ENCODE measurements at places on chromosomes 13 and 19.

GRCh38 chr13:79901336-79901735 is 420.4 kb downstream of the NDFIP2 start:
- no peak overlapping the region for H3K27ac ChIP-seq
- H3K4me1 ChIP-seq = no peaks in the 10 kb centered on the region
- H3K27me3 ChIP-seq = no peaks in the 10 kb centered on the region

DNA sequence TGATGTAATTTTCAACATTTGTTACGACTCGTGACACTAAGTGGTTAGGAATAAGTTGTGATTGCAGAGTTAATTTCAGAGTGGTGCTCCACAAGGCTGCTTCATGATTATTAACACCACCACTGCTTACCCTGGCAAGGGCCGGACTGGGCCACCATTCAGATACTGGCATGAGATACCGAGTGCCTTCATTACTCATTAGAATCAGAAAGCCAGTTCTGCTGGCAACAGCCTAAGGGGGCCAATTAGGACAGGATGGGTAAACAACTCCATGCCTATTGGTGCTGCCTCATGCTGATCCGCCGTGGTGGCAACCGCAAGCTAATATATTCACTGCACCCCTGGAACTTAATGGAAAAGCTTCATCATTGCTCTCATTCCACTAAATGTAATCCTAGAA is 575.1 kb downstream of the EFNB2 start:
- no peaks in the 10 kb centered on the region for H3K36me3 ChIP-seq
- H3K4me1 ChIP-seq = no peaks in the 10 kb centered on the region
- no peak overlapping the region for H3K27ac ChIP-seq
- no peaks in the 10 kb centered on the region for H3K27me3 ChIP-seq
- no peak for DNase-seq

GRCh38 chr19:16836115-16837034 is 7.2 kb downstream of the SIN3B start:
- no peak overlapping the region for H3K4me3 ChIP-seq
- no peaks in the 10 kb centered on the region for H3K4me1 ChIP-seq
- no peak overlapping the region for H3K27ac ChIP-seq
- peaks cover 38% of the 10 kb centered on the region for H3K36me3 ChIP-seq
- H3K27me3 ChIP-seq = no peaks in the 10 kb centered on the region
- no peak for DNase-seq

DNA sequence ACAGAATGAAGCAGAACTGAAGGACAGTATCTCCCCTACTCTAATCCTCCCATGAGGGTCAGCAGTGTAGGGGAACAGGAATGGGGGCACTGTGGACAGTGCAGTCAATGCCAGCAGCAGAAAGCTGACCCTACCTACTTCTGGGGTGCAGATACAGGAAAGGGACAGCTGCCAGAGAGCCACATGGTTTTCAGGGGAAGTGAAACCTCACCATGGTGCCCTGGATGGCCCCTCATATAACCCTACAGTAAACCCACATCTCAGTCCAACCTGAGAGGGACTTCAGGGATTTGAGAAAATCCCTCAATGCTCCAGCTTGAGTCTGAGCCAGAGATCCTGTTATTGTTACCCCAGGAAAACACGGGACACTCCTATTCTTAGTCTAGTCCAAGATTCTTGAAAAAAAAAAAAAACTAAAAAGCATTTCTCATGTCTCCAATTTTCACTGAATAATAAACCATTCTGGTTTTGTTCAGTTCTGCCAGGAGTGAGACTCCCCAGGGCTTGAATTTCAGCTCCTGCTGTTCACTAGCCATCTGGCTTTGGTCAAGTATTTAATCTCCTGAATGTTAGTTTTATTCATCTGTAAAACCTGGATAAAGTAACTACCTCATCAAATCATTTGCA is 511.6 kb upstream of the ARGLU1 start:
- H3K4me3 ChIP-seq = no peak overlapping the region
- DNase-seq = no peak
- H3K4me1 ChIP-seq = no peaks in the 10 kb centered on the region
- H3K27me3 ChIP-seq = no peaks in the 10 kb centered on the region

DNA sequence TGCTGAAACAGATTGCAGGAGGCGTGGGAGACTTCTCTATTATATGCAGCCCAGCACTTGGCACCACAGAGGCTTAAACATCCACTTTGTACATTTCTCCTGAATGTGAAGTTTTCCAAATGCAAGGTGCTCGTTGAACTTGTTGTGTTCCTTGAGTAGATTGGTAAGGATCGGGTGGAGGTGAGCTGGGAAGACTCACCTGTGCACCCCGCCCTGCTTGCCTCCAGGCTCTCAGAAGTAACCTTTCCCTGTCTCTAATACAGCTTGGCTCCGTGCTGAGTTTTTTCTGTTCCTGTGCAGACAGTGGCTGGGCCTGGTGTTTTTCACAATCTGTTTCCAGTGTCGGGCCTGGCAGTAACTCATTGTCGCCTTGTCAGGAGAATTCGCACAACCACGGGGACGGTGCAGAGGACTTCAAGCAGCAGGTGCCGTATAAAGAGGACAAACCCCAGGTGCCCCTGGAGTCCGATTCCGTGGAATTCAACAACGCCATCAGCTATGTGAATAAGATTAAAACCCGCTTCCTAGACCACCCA is 12.3 kb downstream of the SIN3B start:
- H3K4me1 ChIP-seq = no peaks in the 10 kb centered on the region
- peaks cover 41% of the 10 kb centered on the region for H3K36me3 ChIP-seq
- no peak overlapping the region for H3K27ac ChIP-seq
- DNase-seq = no peak
- H3K27me3 ChIP-seq = no peaks in the 10 kb centered on the region

DNA sequence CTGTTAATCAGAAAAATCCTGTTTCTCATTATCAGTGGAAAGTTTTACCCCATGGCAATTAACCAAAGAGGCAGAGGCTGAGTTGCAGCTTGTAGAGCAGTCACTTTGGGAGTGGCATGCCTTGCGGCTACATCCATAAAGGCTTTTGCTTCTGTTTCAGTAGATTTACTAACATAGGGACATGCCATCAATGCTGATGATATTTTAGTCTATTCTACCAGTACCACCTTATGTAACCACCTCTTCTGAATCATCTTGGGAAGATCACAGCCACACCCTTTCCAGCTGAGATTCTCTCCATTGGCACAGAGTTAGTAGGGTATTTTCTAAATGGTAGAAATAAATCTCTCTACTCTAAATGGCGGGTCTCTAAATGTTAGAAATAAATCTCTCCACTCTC is 37.5 kb downstream of the POSTN start:
- H3K36me3 ChIP-seq = no peaks in the 10 kb centered on the region
- H3K27me3 ChIP-seq = no peaks in the 10 kb centered on the region

GRCh38 chr19:18507021-18507726 is 14.7 kb downstream of the ELL start:
- H3K27me3 ChIP-seq = no peaks in the 10 kb centered on the region
- H3K4me3 ChIP-seq = no peak overlapping the region
- H3K4me1 ChIP-seq = peaks cover 88% of the 10 kb centered on the region
- no peaks in the 10 kb centered on the region for H3K36me3 ChIP-seq

DNA sequence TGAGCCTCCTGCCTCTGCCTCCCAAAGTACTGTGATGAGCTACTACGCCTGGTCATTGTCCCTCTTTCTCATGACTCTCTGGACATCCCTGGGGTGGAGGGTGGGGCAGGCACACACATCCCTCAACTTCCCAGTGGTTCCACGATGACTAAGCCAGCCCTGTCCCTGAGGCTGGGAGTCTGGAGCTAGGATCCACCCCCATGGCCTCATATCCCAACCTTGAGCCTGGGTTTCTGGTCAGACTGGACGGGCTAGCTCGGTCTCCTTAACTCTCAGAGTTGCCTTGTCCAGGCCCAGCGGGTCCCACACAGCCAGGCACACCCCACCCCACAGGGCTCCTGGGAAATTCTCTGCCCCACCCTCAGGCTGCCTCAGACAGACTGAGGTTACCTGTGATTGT is 19.6 kb downstream of the IER2 start:
- H3K4me1 ChIP-seq = peaks cover 93% of the 10 kb centered on the region
- H3K36me3 ChIP-seq = no peaks in the 10 kb centered on the region
- H3K27me3 ChIP-seq = no peaks in the 10 kb centered on the region

DNA sequence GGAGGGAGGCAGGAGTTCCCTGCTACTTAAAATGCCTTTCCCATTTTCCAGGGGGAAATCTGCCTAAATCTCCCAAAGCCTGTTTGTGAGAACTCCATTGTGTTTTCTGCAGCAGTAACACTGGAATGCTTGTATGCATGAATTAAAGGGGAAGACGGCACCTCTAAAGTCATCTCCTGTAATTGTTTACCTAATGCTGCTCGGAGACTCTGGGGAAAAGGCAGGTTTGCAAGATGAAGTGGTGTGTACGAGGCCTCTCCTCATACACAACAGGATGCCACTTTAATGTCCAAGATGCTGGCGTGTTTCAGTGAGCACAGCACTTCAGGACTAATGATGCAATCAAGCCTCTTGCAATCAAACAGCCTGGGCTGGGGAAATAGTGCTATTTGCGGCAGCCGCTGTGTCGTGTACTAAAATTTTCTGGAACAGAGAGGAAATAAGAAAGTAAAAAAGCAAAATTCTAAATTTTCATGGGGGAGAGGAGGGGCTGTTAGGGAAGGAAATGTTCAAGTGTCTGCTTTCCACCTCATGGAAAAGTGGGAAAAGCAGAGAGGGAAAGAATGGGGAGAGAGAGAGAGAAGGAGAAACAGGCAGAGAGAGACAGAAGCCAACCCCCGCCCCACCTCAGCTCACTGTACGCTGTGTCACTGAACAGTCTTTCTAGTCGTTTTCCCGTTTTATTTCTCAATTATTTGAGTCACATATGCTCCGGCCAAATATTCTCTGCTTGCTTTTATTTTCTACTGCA is 32.9 kb downstream of the TSHZ3 start:
- DNase-seq = no peak
- no peak overlapping the region for H3K27ac ChIP-seq
- H3K4me3 ChIP-seq = no peak overlapping the region
- no peaks in the 10 kb centered on the region for H3K4me1 ChIP-seq

GRCh38 chr19:2443785-2444182 is 13.0 kb downstream of the LMNB2 start:
- no peak for DNase-seq
- H3K4me3 ChIP-seq = no peak overlapping the region
- H3K27me3 ChIP-seq = no peaks in the 10 kb centered on the region
- H3K36me3 ChIP-seq = no peaks in the 10 kb centered on the region

- H3K4me1 ChIP-seq = peaks cover 5% of the 10 kb centered on the region
- no peak overlapping the region for H3K4me3 ChIP-seq
- DNase-seq = no peak
These were observed 516.5 kb downstream of the FGF9 start for GRCh38 chr13:22187329-22187728.

DNA sequence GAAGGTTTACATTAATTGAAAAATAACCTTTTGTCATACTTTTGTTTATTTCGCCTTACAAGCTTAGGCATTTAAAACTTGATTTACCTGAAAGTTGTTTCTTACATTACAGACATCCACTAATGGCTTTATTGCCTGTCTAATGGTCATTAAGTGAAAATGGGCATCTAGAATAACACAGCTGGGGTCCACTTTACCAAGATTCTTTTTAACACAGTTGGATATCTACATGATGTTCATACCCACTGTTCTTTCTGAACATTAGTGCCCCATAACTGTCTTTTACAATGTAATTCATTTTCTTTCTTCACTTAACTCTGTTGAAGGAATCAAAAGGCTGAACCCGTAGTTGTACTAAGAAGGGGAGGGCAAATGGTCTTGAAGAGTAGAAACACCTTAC is 19.8 kb upstream of the KLHL1 start:
- H3K36me3 ChIP-seq = no peaks in the 10 kb centered on the region
- H3K4me3 ChIP-seq = no peak overlapping the region
- no peak for DNase-seq
- H3K27ac ChIP-seq = no peak overlapping the region
- no peaks in the 10 kb centered on the region for H3K27me3 ChIP-seq
- H3K4me1 ChIP-seq = no peaks in the 10 kb centered on the region

DNA sequence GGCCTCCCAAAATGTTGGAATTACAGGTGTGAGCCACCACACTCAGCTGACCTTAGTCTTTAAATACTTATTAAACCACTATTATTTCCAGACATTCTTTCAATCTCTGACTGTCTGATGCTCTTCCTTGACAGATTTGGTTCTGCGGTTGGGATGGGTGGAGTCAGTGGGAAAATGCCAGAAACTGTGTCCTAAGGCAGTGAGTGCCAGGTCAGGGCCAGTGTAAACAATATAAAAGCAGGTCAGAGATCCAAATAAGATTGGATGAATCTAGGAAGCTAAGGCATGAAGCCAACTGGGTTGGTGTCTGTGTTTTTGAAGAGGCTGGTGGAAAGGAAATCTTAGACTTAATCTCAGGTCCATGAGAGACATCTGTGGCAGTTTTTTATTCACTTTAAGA is 74.7 kb downstream of the KLF5 start:
- no peak for DNase-seq
- no peak overlapping the region for H3K27ac ChIP-seq
- no peaks in the 10 kb centered on the region for H3K4me1 ChIP-seq
- no peak overlapping the region for H3K4me3 ChIP-seq
- no peaks in the 10 kb centered on the region for H3K27me3 ChIP-seq

DNA sequence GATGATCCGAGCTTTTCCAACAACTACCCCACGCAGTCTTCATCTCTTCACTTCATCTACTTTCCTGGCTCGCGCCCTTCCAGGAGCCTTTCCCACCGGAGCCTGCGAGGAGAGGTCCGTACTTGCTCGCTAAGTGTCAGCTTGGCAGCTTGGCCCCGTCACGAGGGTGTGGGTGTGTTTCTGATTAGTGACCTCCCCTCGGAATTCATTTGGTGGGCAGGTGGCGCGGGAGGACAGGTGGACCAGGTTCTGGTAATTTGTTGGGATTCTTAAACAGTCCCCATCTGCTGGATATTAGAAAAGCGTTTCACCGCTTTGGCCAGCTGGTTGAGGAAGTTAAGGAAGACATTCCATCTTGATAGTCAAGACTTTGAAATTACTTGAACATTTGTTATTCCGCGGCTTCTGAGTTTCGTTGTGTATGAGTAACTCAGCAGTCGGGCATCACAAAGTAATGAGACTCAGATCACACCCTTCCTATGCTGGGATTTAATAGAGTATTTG is 515 bp downstream of the UFM1 start:
- H3K4me1 ChIP-seq = peaks cover 31% of the 10 kb centered on the region
- DNase-seq = no peak
- H3K27me3 ChIP-seq = no peaks in the 10 kb centered on the region
- H3K36me3 ChIP-seq = no peaks in the 10 kb centered on the region

DNA sequence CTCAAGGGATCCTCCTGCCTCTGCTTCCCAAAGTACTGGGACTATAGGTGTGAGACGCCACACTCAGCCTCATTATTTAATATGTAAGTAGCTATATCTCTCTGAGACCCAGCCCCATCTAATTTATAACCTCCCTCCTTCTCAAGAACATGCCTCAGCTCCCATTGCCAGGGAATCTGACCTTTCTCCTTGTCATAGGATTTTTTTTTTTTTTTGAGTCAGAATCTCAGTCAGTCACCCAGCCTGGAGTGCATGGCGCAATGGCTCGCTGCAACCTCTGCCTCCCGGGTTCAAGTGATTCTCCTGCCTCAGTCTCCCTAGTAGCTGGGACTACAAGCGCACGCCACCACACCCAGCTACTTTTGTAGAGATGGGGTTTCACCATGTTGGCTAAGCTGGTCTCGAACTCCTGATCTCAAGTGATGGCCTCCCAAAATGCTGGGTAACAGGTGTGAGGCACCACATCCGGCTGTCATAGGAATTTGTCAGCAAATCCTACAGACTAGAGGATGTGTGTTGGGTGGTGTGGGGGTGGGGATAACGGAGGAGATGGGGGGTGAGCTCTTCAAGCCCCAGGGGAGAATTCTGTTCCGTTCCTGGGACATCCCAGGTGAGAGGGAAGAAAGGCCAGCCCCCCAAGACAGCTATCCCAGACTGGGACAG is 5.1 kb upstream of the EPS8L1 start:
- no peaks in the 10 kb centered on the region for H3K36me3 ChIP-seq
- H3K27ac ChIP-seq = no peak overlapping the region
- no peak overlapping the region for H3K4me3 ChIP-seq

Measured in CD4-positive, alpha-beta memory T cell (primary cell).